ENCODE measurements at places on chromosomes 11 and 22.

DNA sequence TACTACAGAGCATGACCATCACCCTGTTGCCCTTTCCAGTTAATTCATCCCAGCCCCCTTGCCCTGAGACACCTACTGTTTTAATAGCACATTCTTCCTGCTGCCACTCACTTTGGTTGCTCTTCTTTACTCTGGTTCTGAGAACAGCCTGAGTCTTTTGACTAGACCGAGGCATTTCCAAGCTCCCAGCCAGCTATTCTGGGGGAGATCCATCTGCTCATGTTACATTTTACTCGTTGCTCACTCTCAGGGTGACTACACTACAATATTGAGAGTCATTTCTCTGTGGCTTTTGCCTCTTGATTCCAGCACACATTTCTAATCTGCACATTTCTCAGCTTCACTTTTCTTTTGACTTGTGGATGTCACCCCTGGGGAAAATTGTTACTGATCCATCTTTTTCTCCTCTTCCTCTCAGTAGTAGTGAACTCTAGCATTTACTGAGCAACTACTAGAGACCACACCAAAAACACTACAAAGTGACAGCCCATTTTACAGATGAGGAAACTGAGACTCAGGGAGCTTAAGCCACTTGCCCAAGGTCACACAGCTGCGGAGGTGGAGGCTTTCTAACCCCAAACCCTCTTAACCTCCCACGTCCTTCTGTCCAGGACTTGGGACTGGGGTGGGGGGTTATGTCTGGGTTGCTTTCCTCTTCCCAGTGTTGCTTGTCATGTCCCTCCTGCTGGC lies 117.8 kb downstream of the C11orf91 start:
- DNase-seq: no peak

DNA sequence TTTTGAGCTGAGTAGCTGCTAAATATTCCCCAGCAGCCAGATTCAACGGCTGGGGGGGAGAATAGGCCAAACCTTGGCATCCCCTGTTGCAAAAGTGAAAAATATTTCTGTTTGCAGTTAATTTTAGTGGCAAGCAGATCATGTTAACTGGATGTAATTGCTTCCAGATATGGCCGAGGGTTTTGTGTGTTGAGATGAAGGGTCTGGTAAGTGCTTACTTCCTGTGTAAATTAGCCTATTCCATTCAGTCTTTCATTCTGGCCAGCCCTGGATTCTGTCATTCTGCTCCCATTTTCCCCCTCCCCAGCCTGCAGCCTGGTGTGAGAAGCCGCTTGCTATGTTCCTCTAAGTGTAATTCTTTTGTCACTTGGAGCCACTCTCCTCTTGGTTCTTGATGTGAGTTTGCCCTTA lies 17.4 kb downstream of the ZBTB16 start:
- no peak for DNase-seq

GRCh38 chr22:29263791-29264276 lies 3.9 kb downstream of the RHBDD3 start:
- DNase-seq: no peak

GRCh38 chr11:104531894-104532293 lies 366.4 kb downstream of the CASP12 start:
- no peak for DNase-seq

GRCh38 chr11:116792869-116793771 lies 1.4 kb upstream of the APOA5 start:
- DNase-seq: no peak

DNA sequence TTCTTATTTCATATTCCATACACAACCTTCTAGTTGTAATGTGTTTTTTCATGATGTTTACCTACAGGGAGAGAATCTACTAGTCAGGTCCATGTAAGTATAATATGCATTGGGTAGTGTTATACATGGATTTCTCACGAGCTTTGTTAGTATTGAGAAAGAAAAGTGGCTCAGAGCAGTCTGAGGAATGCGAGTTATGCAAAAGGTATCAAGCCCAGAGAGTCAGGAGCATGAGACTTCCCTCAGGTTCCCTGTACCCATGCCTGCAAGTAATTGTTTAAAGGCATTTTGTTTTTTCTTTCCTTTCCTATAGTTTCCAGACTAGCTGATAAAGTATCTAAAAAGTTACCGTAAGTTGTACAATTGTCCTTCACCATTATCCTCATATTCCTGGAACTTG lies 66.1 kb downstream of the STK33 start:
- DNase-seq: no peak

DNA sequence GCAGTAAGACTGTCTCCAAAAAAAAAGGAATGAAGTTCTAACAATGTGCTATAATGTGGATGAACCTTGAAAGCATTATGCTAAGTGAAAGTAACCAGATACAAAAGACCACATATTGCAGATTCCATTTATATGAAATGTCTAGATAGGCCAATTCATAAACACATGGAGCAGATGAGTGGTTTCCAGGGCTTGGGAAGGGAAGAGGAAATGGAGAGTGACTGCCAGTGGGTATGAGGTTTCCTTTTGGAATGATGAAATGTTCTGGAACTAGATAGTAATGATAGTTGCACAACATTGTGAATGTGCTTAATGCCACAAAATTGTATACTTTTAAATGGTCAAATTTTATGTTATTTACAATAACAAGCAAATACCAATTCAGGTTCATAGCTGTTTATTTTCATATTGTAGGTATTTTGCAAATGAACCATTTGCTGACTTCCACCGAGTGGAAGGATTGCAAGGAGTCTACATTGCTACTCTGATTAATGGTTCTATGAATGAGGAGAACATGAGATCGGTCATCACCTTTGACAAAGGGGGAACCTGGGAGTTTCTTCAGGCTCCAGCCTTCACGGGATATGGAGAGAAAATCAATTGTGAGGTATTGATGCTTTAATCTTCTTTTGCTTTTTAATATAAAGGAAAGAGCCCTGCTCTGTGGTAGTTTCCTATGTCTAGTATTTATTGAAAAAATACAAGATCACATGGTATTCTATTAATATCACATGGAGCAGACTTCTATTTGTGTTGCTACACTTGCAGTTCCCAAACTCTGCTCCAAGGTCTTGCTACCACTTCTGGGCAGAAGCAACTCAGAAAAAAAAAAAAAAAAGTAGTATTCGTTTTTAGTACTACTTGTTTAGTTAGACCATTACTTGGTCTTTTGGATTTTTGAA lies 67.7 kb upstream of the SORL1-AS1 start:
- no peak for DNase-seq

GRCh38 chr22:30985561-30986208 lies 16.6 kb downstream of the TUG1 start:
- no peak for DNase-seq

- DNase-seq: no peak
Observed at GRCh38 chr11:65482306-65482850, 16.5 kb upstream of the MALAT1 start.

DNA sequence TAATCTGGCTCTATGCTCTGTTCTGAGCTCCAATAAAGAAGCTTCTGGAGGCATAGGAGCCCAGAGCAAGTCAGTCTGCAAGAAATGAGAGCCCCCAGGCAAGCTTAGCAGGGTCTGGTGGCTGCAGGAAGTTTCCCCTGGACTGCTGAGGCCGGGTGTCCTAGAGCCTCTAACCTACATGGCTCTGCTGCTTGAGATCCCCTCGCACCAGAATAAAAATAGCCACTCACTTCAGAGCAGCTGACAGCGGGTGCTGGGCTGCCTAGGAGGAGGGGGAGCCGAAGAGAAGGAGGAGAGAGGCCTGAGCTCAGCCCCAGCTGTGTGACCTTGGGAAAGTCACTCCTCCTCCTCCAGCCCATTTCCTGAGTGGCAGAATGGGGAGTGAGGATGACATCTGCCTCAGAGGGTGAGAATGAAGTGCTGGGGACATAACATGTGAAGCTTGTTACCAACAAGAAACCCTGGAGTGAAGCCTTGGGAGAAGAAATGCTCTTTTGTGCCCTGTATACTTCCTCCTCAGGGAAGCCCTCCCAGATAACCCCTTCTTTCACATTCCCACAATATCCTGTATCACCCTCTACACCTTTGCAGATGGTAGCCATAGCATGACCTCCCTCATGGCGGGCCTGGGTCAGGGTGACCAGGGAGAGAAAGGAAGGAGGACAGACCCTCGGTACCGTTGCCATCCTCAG lies 3.6 kb upstream of the INPP5J start:
- DNase-seq: no peak

GRCh38 chr11:1298695-1299492 lies 10.5 kb downstream of the TOLLIP start:
- DNase-seq: no peak

- no peak for DNase-seq
Observed at GRCh38 chr11:13446444-13446843, 16.6 kb downstream of the BTBD10 start.

All from activated CD8-positive, alpha-beta memory T cell treated with anti-CD3 and anti-CD28 coated beads for 4 hours (primary cell).